ENCODE measurements at places on chromosomes 6 and 20.

DNA sequence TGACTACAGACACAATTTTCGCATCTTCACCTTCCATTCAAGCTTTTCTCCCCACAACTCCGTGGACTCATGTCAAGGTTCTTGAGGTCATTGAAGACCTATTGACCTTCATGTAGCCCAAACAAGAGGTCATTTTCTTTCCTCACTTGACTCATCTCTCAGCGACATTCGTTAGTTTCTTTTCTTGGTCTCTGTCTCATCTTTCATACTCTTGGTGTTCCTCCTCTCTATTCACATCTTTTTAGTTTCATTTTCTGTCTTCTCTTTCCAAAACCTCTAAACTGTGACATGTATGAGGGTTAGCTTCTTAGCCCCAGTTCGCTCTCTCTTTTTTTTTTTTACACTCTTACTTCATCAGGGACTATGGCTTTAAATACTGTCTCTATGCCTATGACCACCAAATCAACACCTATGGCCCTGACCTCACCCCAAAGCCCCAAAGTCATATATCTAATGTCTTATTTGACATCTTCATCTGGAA lies 128.6 kb upstream of the BACH2 start:
- no peaks in the 10 kb centered on the region for H3K4me1 ChIP-seq
- no peak for DNase-seq
- H3K4me3 ChIP-seq: no peak overlapping the region
- H3K27me3 ChIP-seq: no peaks in the 10 kb centered on the region

DNA sequence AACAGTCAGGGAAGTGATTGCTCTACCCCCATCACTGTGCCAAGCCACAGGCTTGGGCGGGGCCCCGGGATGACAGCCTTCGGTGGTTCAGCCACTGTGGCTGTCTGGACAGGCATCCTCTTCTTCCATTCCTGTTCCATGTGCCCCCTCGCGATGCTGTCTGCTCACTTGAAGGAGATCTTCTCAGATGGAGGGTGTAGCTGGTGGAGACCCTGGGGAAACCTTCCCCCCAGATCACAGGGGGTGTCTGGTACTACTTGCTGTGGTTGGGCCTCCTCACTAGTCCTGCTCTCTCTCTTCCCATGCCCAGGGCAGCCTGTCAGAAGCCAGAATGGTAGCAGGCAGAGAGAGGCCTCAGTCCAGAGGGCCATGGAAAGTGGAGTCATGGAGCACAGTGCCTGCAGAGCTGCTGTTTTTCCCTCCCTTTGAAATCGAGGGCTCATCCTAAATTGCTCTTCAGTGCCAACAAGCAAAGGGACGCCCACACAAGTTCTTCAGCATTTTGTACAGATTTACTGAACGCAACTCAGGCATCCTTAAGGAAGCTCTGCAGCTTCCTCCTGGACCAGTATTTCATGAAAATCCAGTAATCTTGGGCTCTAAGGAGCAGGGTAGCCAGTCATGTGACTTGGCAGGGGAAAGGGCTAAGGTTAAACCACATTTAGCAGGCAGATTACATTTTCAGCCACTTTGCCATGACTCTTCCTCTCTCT lies 326.6 kb downstream of the ZFAND3 start:
- no peaks in the 10 kb centered on the region for H3K36me3 ChIP-seq
- no peak for DNase-seq
- no peaks in the 10 kb centered on the region for H3K27me3 ChIP-seq
- H3K4me1 ChIP-seq: no peaks in the 10 kb centered on the region
- H3K27ac ChIP-seq: no peak overlapping the region

DNA sequence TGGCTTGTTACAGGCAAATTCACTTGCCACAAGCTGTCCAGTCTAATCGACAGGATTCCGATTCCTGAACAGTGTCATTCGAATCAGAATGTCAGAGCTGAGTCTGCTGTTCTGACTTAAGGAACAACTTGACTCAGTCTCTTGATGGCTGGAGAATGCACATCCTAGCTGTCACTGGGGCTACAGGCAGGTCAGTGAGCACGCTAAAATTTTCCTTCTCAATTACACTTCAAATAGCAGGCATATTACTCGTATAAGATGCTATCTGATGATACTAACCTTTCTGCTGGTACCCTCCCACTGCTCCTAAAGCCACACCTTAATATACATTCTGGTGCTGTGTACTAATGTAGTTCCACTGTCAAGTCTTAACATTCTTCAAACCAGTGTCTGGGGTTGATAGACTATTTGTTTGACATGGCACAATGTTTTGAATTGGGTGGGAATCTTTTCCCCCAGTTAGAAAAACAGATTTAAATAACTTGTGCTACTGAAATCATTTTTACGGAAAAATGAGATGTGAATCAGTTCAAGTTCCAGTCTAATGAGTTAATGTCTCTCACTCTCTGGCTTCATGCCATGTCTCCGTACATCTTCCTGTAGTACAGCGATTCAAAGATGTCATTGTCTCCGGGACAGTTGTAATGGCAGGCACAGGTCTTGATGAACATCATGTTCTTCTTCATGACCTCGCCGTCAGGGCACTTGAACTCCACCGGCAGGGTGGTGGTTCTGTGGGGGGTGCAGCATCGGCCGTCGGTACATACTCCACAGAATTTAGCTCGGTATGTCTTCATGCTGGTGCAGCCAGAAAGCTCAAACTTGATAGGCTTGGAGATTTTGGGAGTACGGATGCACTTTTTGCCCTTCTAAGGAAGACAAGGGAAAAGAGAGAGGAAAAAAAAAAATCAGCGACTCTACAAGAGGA lies 2.2 kb downstream of the CCN2 start:
- peak overlapping the region; percentile 99 for H3K27ac ChIP-seq
- H3K4me3 ChIP-seq: peak overlapping the region; percentile 72
- H3K4me1 ChIP-seq: no peaks in the 10 kb centered on the region
- DNase-seq: peak; percentile 58
- H3K36me3 ChIP-seq: no peaks in the 10 kb centered on the region

DNA sequence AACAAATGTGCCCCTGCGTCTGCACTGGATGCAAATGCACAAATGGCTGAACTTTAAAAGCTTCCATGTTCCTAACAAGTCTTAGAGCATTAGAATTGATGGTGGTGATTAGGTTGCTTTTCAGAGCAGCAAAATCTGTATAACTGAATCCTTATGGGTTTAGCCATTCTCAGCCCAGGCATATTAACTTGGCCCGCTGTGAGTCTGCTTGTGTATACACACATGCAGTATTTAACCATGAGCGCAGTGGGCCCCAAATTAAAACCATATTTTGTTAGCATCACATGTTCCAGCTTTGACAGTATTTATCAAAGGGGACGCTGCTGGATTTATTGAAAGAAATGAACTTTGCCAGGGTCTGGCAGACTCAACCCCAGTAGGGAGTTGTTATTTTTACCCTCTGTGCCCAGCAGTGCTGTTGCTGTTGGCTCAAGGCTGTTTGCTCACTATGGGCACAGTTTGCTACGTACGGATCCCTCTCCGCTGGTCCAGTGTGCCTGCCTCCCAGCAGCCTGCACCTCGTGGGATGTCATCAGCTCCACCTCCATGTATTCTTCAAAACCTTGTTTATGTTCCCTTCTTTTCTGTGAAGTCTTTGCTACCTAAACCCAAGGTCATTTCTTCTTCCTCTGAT lies 144.7 kb downstream of the QRSL1 start:
- no peaks in the 10 kb centered on the region for H3K36me3 ChIP-seq
- H3K4me1 ChIP-seq: no peaks in the 10 kb centered on the region
- H3K27ac ChIP-seq: no peak overlapping the region
- H3K27me3 ChIP-seq: no peaks in the 10 kb centered on the region
- no peak for DNase-seq

- no peaks in the 10 kb centered on the region for H3K4me1 ChIP-seq
- DNase-seq: no peak
- no peak overlapping the region for H3K4me3 ChIP-seq
These were observed 747.1 kb upstream of the ADGRB3 start for GRCh38 chr6:67887747-67888545.

- H3K4me3 ChIP-seq: no peak overlapping the region
- H3K27me3 ChIP-seq: no peaks in the 10 kb centered on the region
- H3K27ac ChIP-seq: no peak overlapping the region
These were observed 195.2 kb upstream of the POU3F2 start for GRCh38 chr6:98639089-98639635.

GRCh38 chr6:3523966-3524365 lies 67.1 kb upstream of the SLC22A23 start:
- H3K27me3 ChIP-seq: no peaks in the 10 kb centered on the region
- H3K4me3 ChIP-seq: no peak overlapping the region
- no peak overlapping the region for H3K27ac ChIP-seq
- no peaks in the 10 kb centered on the region for H3K36me3 ChIP-seq

DNA sequence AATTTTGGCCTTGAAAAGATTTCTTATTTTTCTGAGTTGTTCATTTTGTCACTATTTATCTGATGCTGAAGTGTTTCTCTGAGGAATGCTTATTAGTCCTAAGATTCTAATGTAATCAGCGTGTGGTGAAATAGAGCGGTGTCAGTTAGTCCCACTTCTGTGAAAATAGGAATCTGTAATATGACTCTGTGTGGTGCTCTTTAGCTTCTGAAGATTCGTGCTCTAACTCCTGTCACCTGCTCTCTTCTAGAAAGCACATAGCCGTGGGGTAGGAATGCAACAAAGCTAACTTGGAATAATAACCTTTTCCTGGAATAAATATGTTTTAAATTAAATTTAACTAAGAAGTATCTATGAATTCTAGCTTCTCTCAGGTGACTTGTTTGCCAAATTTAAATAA lies 90.4 kb downstream of the BCKDHB start:
- H3K4me3 ChIP-seq: no peak overlapping the region
- H3K27ac ChIP-seq: no peak overlapping the region
- H3K36me3 ChIP-seq: no peaks in the 10 kb centered on the region
- H3K4me1 ChIP-seq: no peaks in the 10 kb centered on the region

Data from uterus (tissue), 4 donors.